Lower lobe of right lung (tissue), 2 donors: ENCODE measurements at places on chromosomes 12 and 14.

- DNase-seq, result peak; percentile 25
These were observed 582.6 kb downstream of the ALG10 start for GRCh38 chr12:34604631-34605509.

DNA sequence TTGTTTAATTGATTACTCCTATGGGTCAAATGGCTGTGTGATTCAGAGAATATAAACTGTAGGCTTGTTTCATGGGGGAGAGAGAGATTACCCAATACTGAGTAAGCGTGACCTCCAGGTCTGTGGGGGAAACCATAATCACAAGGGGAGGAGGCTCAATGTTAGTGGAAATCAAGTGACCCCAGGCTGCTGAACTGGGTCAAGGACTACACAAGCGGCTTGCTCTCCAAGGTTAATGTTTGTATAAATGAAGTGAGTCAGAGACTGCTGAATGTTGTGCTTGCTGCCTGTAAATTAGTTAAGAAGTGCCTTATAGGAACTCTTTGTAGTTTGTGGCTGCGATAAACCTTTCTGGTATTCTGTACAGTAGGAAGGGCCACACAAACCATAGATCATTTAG lies 479.7 kb downstream of the AACS start:
- no peak for DNase-seq

- DNase-seq, result no peak
These were observed 1.4 kb upstream of the AKAP5 start for GRCh38 chr14:64463873-64464272.

DNA sequence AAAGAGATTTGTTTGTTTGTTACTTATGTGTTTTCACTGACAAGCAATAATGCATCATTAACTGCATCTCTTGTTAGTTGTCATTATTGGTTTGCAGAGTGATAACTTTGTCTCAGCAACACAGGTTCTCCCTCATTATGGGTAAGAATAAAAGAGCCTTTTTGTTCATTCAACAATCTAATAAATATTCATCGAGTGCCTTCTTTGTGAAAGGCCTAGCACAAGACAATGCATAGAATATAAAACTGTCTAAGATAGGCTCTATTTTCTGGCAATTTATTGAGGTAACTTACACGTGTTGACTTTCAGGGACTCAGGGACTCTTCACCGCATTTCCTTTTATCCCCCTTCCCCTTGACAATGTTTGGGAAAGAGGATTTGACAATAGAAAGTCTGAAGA lies 95.5 kb upstream of the KRR1 start:
- DNase-seq, result no peak

DNA sequence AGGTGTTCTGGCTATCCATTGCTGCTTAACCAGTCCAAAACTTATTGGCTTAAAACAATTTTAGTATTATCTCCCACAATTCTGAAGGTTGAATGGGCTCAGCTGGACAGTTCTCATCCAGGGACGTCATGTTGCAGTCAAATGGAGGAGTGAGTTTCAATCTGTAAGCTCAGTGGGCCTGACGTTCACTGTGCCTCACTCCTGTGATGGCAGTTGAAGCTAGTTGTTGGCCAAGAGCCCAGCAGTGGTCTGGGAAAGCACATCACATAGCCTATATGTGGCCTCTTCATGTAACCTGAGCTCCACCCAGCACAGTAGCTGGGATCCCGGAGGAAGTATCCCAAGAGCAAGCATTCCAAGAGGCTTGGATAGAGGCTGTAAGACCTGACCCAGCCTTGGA lies 40.6 kb upstream of the CDKN3 start:
- DNase-seq, result no peak

GRCh38 chr14:67186172-67186768 lies 3.0 kb upstream of the GARIN2 start:
- DNase-seq, result no peak

DNA sequence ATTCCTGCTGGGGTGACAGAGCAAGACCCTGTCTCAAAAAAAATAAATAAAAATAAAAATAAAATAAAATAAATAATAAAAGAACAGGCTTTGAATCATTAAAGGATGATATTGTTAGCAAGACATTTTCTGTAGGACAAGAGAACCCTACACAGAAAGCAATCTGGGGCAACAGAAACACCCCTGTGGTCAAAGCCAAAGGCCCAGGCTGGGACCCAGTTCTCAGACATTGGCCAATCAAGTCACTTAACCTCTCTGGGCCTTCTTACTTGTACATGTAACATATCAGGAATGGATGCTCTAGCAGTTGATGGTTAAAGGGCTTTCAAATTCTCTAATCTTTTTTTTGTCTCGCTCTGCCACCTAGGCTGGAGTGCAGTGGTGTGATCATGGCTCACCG lies 35.5 kb upstream of the TESC start:
- DNase-seq, result no peak

DNA sequence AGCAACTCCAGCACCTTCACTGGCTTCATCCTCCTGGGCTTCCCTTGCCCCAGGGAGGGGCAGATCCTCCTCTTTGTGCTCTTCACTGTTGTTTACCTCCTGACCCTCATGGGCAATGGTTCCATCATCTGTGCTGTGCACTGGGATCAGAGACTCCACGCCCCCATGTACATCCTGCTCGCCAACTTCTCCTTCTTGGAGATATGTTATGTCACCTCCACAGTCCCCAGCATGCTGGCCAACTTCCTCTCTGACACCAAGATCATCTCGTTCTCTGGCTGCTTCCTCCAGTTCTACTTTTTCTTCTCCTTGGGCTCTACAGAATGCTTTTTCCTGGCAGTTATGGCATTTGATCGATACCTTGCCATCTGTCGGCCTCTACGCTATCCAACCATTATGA lies 6.8 kb downstream of the OR11G2 start:
- DNase-seq, result peak; percentile 62

- no peak for DNase-seq
These were observed 195.7 kb downstream of the TMEM117 start for GRCh38 chr12:44031472-44032185.

GRCh38 chr12:2678426-2678825 lies 116.3 kb upstream of the FKBP4 start:
- DNase-seq, result no peak

DNA sequence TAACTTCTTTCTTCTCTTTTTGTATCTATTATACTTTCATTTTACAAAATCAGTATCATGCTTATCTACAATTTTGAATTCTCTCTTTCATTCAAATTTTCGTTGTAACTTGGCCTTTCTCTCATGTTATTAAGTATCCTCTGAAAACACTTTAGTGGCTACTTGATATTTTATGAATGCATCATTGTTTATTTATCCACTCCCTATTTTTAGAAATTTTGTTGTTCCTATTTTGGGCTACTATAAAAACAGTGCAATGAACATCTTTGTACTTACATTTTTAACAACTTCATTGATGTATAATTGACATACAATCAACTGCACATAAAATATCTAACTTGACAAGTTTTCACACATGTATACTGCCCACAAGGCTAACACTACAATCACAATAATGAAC lies 44.0 kb upstream of the AMIGO2 start:
- no peak for DNase-seq

DNA sequence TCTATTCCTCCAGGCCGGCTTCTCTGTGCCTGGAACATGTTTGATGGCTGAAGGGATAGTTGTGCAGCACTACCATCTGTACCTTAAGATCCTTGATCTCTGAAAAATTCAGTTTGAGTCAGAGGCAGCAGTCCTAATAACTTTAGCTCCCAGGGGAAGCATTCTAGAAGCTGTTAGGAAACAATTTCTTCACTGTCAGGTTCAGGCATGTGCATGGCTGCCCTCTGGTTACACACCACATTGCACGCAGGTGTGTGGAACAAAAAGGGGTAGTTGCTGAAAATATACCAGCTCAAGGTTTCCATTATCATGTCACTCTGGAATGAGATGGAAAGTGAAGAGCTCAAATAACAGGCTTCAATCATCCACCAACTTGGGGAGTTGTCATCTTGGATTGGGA lies 80.1 kb downstream of the CHST11 start:
- DNase-seq, result no peak

DNA sequence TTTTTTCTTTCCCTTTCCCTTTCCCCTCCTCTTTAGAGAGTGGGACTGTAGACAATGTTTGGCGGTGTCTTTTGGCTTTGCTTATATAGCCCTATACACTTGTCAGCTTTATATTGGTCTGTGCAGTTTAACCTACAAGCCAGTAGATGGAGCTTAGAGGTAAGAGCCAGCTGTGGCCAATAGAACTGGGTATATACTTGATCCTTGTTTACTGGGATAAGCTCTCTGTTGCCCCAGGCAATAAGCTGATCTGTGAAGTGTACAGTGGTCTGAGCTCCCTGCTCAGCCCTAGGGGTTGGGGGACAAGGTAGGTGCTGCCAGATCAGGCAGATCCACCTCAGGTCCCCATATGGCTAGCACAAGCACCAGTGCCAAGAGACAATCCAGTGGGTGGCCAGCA lies 434.1 kb downstream of the NOVA1 start:
- no peak for DNase-seq

- no peak for DNase-seq
These were observed 121.1 kb downstream of the ANO6 start for GRCh38 chr12:45336762-45337596.

- no peak for DNase-seq
These were observed 140.5 kb downstream of the TSPAN9 start for GRCh38 chr12:3217683-3218079.

- DNase-seq, result no peak
These were observed 10.2 kb downstream of the PLEKHA5 start for GRCh38 chr12:19139615-19140194.
